Frontal cortex (tissue), 4 donors: ENCODE measurements at places on chromosomes 4 and X. TPM values are rescaled to one million over a fixed set of nuclear protein-coding genes. Genes with fewer than 3 reads are reported as not detected.

Gene UGT8
- 4.5 TPM for total RNA-seq

Gene GALNTL6
- 23.6 TPM for total RNA-seq

Gene MPC1L
- not detected for total RNA-seq

Gene G3BP2
- 472 TPM for total RNA-seq

Gene LRBA
- 23.2 TPM for total RNA-seq

Gene ABLIM2
- 9.4 TPM for total RNA-seq

Gene FAM241A
- total RNA-seq = 6.5 TPM

Gene UGT2B15
- total RNA-seq = not detected

Gene MAGEA10
- total RNA-seq = not detected

Gene NLGN4X
- 40.8 TPM for total RNA-seq

Gene NDST3
- total RNA-seq = 39.1 TPM

Gene FMR1NB
- not detected for total RNA-seq

Gene PAGE1
- 0.41 TPM for total RNA-seq

Gene ATP1B4
- not detected for total RNA-seq

Gene TMEM192
- total RNA-seq = 9.4 TPM

Gene PACRGL
- total RNA-seq = 53.8 TPM

Gene LRCH2
- 57.1 TPM for total RNA-seq

Gene DCAF4L1
- total RNA-seq = under 0.01 TPM

Gene UCP1
- 0.41 TPM for total RNA-seq

Gene RBMX2
- 28.9 TPM for total RNA-seq

Gene PDCL2
- not detected for total RNA-seq

Gene SSX2B
- total RNA-seq = not detected

Gene FRMPD3
- 1.6 TPM for total RNA-seq

Gene MAGEE2
- 4.9 TPM for total RNA-seq

Gene OFD1
- total RNA-seq = 15.9 TPM

Gene PTTG2
- not detected for total RNA-seq

Gene SYN1
- total RNA-seq = 14.7 TPM

Gene RHOXF2
- total RNA-seq = not detected

Gene SOX3
- 2.4 TPM for total RNA-seq

Gene ARSJ
- 0.41 TPM for total RNA-seq

Gene GCNA
- total RNA-seq = 2.0 TPM

Gene PRR32
- not detected for total RNA-seq

Gene MMGT1
- 14.3 TPM for total RNA-seq

Gene PAGE2
- not detected for total RNA-seq

Gene SH3BGRL
- total RNA-seq = 88.0 TPM

Gene MAOA
- total RNA-seq = 13.5 TPM

Gene ZNF185
- 2.4 TPM for total RNA-seq

Gene NDST4
- total RNA-seq = 6.1 TPM

Gene SPCS3
- 108 TPM for total RNA-seq

Gene TKTL1
- total RNA-seq = 1.6 TPM

Gene LAGE3
- total RNA-seq = 13.5 TPM

Gene TMEM156
- total RNA-seq = 0.41 TPM

Gene MND1
- total RNA-seq = 3.7 TPM

Gene SNCA
- total RNA-seq = 98.6 TPM

Gene ODAM
- total RNA-seq = not detected

Gene SPARCL1
- total RNA-seq = 48.9 TPM
